ENCODE measurements at places on chromosomes 7 and 10. TPM values are rescaled to one million over a fixed set of nuclear protein-coding genes. Genes with fewer than 3 reads are reported as not detected.

The TNRC18 gene
- total RNA-seq: 21.6 TPM

The ARL4A gene
- 36.3 TPM for total RNA-seq

The NOS3 gene
- 4.5 TPM for total RNA-seq

The WDR37 gene
- 13.1 TPM for total RNA-seq

- no peak overlapping the region for H3K4me3 ChIP-seq
- H3K27me3 ChIP-seq: no peaks in the 10 kb centered on the region
- H3K4me1 ChIP-seq: no peaks in the 10 kb centered on the region
- no peak overlapping the region for H3K27ac ChIP-seq
- no peaks in the 10 kb centered on the region for H3K36me3 ChIP-seq
These were observed 55.7 kb downstream of the CSTF2T start for GRCh38 chr10:51643734-51644133.

- no peak overlapping the region for H3K4me3 ChIP-seq
- no peaks in the 10 kb centered on the region for H3K36me3 ChIP-seq
- no peaks in the 10 kb centered on the region for H3K27me3 ChIP-seq
These were observed 154.6 kb upstream of the NPVF start for GRCh38 chr7:25382869-25383268.

DNA sequence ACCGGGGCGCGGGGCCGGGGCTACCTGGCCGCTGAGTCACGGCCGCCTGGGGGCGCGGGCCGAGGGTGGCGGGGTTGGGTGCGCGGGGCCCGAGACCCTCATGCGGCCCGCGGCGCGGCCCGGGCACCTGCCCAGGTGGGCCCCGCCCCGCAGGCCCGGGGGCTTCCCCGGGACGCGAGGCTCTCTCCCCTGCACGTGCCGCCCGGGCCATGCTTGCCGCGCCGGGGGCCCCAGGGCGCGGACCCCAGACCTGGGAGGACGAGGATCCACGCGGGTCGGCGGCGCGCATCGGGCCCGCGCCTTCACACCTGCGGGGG, 402 bp downstream of the MAFK start:
- no peak for DNase-seq
- no peak overlapping the region for H3K27ac ChIP-seq
- H3K4me1 ChIP-seq: peaks cover 3% of the 10 kb centered on the region
- H3K27me3 ChIP-seq: no peaks in the 10 kb centered on the region
- H3K36me3 ChIP-seq: no peaks in the 10 kb centered on the region

DNA sequence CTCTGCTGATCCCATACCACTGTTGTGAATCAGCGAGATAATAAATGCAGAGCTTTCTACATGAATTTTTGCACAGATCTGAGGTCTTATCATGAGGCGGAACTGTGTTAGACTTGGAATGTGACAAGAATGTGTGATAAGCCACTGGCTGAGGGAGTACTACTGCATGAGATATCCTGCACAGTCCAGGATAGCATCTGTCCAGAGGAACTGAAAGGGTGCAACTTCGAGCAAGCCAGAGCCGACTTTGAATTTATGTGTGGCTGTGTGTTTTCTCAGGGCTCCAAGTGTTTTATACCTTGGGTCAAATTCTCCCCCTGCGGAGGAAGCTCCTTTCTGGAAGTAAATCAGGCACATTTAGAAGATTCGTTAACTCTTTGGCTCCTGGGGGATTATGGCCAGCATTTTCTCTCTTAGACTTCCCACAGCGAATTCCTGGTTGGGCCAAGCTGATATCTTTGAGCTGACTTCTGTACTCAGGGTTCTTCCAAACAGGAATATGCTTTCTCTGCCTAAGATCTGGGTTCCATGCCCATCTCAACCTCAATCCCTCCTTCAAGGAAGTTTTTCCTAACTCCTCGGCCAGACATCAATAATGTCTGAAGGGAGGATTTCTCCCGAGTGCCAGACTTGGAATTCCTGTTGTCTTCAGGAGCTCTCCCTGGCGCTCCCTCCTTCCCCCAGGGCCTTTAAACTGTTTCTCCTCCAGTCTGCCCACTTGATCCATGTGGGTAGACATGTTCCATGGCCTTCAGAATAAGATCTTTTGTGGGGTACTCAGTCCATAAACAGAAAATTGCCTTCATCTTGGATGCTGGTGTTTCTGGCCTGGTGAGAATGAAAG, 2.5 kb upstream of the MEST start:
- DNase-seq: no peak
- H3K4me1 ChIP-seq: peaks cover 6% of the 10 kb centered on the region
- H3K27ac ChIP-seq: no peak overlapping the region

All from H9 (cell line).